ENCODE measurements at places on chromosomes 3 and 15.

GRCh38 chr3:150462108-150462507, 54.0 kb downstream of the TSC22D2 start:
- DNase-seq: no peak

- DNase-seq: peak; percentile 39
These were observed 83.7 kb downstream of the ETV5 start for GRCh38 chr3:186025161-186025560.

DNA sequence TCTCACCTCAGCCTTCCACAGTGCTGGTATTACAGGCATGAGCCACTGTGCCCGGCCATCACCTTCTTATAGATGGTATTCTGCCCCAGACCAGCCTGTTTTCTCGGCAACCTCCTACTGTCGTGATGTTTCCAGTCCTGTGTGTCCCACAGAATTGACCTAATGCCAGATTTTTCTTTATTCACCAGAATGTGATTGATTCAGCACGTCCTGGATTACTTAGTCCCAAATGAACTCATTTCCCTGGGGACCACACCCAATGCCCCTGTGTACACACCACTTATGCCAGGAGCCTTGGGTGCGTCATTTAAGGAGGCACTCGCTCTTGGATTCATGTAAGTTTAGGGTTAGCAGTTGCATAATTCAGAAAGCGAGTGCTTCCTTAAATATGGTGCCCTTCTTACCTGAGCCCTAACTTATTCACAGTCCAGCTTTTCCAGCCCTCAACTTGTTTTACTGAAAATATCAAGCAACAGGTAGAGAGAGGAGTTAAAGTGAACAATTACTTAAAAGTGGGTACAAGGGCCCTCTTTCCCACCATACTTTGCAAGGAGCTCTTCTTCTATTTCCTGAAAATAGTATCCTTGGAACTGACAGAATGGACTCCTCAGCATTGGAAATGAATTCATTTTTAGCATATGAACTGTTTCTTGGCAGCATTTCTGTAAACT, 64.6 kb upstream of the UBE2E1 start:
- no peak for DNase-seq

DNA sequence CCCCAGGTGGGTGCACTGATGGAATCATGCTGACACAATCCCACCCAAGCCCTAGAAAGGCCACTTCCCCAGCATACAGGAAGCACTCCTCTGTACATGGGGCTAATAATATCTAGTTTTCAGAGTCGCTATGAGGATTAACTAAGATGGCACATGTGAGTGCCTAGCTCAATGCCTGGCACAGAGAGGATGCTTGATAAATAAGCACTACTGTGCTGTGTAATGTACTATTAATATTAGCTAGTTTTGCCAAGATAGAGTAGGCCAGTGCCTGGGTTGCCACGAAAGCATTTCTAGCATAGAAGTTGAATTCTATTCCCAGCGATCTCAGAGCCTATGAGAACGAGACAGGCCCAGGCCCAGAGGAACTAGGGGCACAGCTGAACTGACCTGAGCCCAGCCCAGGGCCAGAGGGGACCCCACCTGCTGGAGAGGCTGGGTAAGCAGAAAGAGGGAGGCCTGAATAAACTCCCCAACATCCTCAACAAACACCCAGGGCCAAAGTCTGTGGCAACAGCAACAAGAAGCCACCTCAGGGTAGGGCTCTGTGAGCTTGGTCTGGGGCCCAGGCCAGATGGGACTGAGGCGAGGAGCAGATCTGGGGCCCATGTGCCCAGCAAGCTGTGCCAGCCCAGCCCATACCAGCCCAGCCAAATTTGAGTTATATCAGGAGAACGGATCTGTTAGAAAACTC, 7.6 kb upstream of the SEMA7A start:
- no peak for DNase-seq

DNA sequence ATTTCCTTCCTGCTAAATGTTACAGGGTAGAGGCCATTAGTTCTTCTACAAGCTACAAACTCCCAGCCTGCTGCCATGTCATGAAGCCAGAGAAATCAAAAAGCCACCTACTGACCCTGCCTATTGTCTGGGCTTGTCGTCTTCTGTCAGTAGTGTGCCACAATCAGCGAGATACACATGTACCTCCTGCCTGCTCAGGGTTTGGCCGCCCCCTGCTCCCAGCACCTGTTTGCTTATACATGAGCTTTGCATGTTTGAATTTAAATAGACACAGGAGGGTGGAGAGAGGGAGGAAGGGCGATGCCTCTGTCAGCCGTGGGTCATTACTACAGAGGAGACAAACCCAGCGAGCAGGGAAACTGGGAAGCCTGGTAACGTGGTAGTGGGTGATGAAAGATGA, 106.1 kb downstream of the ROBO2 start:
- no peak for DNase-seq

- no peak for DNase-seq
These were observed 422.0 kb downstream of the SOX2 start for GRCh38 chr3:182133752-182134151.

- no peak for DNase-seq
These were observed 2.5 kb upstream of the DPH6 start for GRCh38 chr15:35548435-35548834.

- peak; percentile 68 for DNase-seq
These were observed 15.2 kb downstream of the LDHAL6B start for GRCh38 chr15:59221511-59222505.

- peak; percentile 71 for DNase-seq
These were observed 33.7 kb downstream of the FLNB start for GRCh38 chr3:58041826-58042324.

GRCh38 chr3:37162501-37163245, 11.7 kb downstream of the LRRFIP2 start:
- DNase-seq: no peak

GRCh38 chr3:170643831-170644230, 58.0 kb upstream of the SLC7A14 start:
- no peak for DNase-seq

GRCh38 chr3:107966276-107966675, 124.6 kb downstream of the CD47 start:
- DNase-seq: no peak

GRCh38 chr3:171956705-171957104, 82.7 kb upstream of the FNDC3B start:
- DNase-seq: no peak

DNA sequence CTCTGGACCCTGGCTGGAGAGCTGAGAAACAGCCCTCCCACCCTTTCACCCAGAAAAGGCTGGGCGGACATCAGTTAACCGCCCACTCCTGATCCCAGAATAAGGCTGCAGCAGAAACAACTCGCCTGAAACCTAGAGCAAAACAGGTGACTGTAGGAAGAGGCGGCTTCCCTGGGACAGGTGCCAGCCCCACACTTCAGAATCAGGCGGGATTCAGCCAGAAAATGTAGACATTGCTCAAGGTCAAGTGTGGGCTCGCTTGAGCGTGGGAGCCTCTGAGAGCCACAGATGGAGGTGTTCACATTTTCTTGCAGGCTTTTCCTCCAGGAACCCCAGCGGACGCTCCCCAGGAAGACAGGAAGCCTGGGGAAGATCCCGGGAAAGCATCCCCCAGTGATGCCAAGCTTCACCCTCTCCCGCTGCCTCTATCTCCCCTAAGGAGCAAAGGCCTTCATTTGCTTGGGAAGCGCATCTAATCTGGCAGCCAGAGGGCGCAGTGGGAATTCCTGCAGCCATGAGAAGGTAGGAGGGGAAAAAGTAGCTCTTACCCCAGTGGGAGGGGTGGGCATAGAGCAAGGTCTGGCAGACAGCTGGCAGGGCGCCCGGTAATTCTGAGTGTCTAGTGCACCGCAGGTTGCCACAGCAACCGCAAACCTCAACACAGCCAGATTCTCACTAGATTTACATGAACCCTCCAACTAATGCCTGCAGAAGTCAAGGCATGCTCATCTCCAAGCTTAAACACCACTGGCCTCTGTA, 77.7 kb downstream of the OCA2 start:
- DNase-seq: peak; percentile 42

GRCh38 chr15:100394736-100395440, 53.1 kb upstream of the ADAMTS17 start:
- no peak for DNase-seq

- DNase-seq: no peak
These were observed 117.0 kb upstream of the PTX3 start for GRCh38 chr3:157319672-157320071.

- DNase-seq: no peak
These were observed 3.5 kb downstream of the CSK start for GRCh38 chr15:74785194-74786032.

DNA sequence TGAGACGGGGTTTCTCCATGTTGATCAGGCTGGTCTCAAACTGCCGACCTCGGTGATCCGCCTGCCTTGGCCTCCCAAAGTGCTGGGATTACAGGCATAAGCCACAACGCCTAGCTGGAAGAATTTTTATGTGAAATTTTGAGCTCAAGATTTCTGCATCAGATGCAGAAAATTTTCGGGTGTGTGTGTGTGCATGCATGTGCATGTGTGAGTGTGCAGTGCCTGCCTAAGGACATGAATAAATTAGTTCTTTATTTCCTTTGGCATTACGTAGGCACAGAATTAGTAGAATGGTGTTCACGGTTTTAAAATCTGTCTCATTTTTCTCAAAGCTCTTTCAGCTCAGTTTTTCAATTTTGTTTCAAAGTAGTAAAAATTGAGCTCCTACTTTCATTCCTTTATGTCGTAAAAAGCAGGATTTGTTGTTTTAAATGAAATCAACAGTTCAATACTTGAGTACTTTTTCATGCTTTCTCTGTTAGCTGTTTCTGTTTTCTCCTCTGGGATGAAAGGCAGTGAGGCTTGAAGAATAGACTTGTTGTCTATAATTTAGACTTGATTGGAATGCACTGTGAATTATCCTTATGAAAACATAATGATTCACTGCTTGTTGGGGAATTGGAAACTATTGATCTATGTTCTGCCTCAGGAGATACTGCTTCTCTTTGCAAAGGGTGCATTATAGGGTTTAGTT, 23.3 kb upstream of the RAB11A start:
- no peak for DNase-seq

GRCh38 chr15:59420986-59421618, 16.9 kb upstream of the FAM81A start:
- DNase-seq: no peak

DNA sequence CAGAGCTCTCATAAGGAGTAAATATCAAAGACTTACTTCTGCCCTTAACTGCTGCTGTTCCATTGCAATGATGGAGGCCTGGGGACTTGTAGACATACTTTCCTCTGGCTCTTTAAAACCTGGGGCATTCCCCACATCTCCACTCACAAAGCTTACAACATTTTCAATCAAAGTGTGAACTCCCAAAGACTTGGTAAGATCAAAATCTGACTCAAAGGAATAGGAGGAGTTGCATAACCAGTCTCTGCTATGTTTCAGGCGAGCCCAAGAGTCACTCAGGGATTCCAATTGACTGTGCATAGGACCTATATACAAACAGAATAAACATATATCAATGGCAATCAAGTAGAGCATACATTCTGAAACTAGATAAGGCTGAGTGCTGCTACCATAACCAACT, 101.5 kb downstream of the FBXL22 start:
- no peak for DNase-seq

- no peak for DNase-seq
These were observed 45.5 kb downstream of the NBEAL2 start for GRCh38 chr3:47024932-47025331.

GRCh38 chr3:31829826-31830426, 151.1 kb downstream of the OSBPL10 start:
- no peak for DNase-seq

GRCh38 chr15:43317566-43318184, 12.7 kb downstream of the LCMT2 start:
- DNase-seq: no peak

DNA sequence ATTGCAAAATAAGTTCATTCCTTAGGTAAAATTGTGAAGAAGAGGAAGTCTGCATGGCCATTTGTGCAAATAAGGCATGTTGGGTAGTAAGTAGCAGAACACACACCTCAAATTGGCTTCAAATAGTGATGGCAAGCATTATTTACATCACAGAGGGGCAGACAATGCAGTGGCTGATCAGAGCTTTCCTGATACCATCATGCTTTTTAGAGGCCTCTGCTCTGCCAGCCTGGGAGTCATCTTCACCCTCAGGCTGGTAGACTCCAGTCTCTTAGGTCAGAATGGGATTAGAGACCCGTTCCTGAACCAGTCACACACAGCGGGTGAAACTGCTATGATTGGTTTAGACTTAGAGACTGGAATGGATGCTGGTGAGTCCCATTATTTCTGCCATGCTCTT, 396.0 kb upstream of the MCTP2 start:
- DNase-seq: no peak

DNA sequence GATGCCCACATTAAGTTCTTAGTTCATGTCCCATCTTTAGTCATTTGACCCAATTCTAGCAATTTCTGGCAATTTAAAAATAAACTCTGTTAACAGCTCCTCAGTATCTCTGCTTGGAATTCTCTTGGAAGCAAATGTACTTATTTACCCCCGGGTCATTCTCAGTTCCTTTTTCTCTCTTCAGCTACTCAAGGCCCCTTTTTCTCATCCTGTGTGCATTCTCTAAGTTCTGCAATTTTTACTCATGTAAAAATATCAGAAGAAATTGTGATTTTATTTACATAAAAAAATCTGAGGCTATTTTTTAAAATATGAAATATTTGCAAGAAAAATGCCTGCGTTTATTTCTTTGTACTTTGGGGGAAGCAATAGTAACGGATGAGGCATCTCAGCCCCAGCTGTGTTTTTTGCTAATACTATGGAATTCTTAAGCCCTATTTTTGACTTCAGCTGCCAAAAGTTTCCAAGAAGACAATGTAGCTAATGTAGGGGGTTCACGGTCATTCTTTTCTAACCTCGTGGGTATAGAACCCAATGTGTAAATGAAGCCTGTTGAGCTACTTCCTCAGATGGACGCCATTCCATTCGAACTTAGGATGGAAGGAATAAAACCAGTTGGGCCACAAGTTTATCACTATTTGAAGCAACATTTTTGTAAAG, 20.0 kb downstream of the CERS3 start:
- DNase-seq: no peak

- no peak for DNase-seq
These were observed 394.1 kb upstream of the TBL1XR1 start for GRCh38 chr3:177591379-177591778.

DNA sequence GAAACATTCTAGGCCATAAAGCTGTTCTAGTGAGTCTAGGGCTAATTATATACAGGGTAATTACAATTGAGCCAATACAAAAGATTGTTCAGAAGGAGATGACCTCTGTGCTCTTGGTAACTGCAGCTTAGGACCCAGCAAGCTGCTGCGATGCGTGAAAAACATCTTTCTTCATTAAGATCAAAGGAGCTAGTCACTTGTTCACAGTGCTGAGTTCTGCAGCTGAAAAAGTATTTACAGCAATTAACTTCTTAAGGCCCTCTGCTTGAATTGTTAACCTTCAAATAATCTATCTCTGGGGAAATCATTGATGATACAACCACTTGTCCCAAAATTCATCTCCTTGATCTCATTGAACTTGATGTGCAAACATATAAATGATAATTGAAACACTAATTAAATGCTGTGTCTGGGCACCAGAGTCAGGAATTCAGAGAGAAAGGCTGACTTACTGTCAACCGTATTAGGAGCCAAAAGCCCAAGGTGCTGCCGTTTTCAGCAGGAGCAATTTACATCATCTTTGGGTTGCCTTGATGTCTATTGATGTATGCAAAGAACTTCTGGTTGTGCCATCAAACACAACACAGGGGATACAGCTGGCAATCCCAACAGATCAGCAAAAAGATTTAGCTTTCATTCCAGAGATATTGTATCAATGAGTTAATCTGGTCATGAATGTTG, 213.0 kb downstream of the NECTIN3 start:
- no peak for DNase-seq

- DNase-seq: no peak
These were observed 741.8 kb downstream of the IGSF11 start for GRCh38 chr3:118292841-118293240.

Data from AG04450 (cell line).